Osteocyte (in vitro differentiated cells): ENCODE measurements at places on chromosomes 6 and 20. TPM values are rescaled to one million over a fixed set of nuclear protein-coding genes. Genes with fewer than 3 reads are reported as not detected.

- DNase-seq = no peak
Observed at GRCh38 chr6:16002332-16003196, 126.3 kb upstream of the MYLIP start.

DNA sequence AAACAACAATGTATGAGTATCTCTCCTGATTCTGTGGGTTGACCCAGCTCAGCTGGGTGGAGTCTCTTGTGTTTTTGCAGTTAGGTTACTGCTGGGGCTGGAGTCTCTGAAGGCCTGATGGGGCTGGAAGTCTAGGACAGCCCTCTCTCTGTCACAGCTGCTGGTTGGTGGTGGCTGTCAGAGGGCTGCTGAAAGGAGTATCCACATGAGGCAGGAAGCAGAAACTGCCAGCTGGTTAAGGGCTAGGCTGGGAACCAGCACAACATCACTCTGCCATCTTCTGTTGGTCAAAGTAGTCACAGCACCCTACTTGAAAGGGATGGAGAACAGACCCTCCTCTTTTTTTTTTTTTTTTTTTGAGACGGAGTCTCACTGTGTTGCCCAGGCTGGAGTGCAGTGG lies 10.0 kb upstream of the PACSIN1 start:
- DNase-seq = no peak

DNA sequence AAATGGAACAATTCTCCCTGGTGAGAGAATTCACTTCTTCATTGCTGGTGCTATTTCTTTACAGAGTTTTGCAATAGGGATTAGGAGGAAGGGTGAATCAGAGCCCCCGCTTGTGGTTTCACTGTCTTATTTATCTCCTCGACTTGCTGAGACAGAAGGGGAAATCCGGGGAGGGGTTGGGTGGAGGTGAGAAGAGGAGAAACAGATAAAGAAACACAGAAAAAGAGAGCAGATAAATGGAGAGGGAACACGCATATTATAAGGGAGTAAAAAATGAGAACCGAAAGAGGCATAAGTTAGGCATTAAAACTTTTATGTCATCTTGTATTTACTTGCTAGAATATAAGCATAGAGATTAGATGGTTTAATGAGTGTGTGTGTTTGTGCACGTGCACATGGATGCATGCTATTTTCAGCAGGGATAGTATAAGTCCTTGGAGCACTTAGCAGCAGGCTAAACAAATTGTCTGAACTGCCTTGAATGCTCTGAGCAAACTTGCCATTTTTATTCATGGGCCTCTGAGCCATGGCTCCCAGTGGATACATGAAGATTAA lies 105.0 kb downstream of the OLIG3 start:
- no peak for DNase-seq

DNA sequence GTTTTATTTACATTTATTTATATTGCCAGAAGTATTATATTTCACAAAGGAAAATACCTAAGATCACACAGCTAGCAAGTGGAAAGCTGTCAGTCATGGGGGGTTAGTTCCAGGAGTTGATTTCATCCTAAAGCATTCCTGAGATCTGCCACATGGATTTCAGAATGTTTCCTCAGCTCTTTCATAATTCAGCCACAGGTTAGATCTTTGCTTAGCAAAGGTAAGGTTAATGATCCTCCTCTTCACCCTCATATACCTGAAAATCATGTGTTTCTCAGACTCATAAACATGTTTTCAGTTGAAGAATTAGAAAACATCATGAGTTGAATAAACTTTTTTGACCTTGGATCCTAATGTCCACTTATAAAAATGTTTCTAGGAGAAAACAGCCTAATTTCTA lies 215.4 kb downstream of the ARHGAP18 start:
- DNase-seq = no peak

DNA sequence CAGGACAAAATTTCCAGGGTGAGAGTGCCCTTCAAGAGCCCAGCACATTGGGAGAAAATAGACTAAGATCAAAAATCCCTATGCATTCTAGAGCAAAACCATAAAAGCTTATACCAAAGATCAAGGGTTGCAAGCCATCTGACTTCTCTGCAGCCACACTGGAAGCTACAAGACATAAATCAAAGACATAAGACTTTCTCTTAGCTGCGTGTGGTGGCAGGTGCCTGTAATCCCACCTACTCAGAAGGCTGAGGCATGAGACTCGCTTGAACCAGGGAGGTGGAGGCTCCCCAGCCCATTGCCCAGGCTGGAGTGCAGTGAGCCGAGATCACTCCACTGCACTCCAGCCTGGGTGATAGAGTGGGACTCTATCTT lies 91.9 kb upstream of the NXT1 start:
- DNase-seq = peak; percentile 32

GRCh38 chr6:29597184-29597583 lies 12.3 kb downstream of the OR2H2 start:
- no peak for DNase-seq

The SNHG17 gene
- total RNA-seq = 29.6 and 30.9 TPM in 2 replicates

DNA sequence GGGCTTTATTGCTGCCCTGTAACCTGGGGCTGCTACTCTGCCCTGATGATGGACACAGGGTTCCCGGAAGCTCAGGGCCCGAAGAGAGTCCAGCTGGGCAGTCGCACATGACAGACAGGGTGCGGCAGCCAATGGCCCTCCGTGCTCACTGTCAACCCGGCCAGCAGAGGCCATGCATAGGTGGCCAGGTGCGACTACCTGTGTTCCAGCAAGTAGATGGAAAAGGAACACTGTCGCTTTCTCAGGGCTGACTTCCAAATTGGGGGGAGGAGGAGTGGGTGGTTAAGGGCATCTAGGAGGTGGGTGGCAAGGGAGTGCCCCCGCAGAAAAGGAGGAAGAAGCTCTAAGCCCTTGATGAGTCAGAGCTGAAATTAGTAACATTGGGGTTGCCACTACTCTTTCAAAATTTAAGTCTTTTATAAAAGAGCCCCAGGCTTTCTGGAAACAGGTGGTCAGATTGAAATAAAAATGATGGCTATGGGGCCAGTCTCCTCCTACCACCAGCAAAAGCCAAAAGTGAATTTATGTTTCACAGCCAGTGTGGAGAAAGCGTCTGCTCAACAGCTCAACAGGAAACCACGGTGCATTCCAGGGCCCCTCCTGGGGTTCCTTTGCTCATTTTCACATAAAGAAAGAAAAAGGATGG lies 2.3 kb upstream of the RAMACL start:
- peak; percentile 75 for DNase-seq

DNA sequence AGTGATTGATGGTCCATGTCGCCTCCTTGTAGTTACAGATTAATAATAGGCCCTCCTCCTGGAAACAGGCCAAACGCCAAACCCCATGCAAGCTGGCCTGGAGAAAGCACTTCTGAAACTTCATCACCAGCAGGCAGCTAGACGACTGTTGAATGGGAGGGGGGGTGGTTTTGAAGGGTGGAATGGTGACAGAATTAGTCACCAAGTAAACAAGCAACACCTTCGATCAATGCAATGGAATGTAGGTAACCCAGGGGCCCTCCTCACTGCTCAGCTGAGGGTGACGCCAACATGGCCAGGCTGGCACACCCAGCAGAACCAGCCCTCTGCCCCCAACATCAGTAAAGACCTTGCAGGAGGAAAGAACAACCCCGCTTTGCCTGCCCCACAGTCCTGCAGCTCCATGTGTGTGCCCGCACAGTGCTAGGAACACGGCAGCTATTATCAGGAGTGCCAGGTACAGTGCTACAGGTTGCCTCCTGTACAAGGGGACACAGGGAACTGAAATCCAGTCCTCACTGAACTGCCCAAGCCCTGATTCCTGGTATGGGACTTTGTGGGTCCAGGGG lies 2.7 kb downstream of the BCAS1 start:
- no peak for DNase-seq

GRCh38 chr6:72952808-72953630 lies 272.3 kb downstream of the KHDC1L start:
- DNase-seq = no peak

The SMOC2 gene
- total RNA-seq = 11.5 and 11.6 TPM in 2 replicates

- DNase-seq = no peak
Observed at GRCh38 chr6:52643158-52643557, 27.8 kb upstream of the TMEM14A start.

The BMP6 gene
- not detected in 2 replicates for total RNA-seq

The SLC4A11 gene
- 2.4 and 3.2 TPM in 2 replicates for total RNA-seq

The GNMT gene
- total RNA-seq = 0.44 and 0.97 TPM in 2 replicates

The TPBG gene
- total RNA-seq = 44.1 and 47.1 TPM in 2 replicates

DNA sequence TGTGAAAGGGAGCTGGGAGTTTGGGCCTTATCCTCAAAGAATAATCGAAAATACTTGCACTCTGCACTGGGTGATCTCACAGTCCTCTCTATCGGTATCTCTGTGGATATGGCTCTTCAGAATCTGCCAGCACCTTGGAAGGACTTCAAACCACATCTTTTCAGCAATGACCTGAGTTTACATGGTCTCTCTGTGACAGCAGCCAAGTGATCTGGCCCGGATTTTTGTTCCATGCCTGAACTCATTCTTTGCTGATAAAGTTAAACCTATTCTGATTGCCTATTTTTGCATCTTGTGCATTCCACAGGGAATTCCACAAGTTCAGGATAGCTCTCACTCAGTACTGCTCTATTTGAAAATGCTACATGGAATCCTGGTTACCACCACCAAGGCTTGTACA lies 98.9 kb downstream of the HDGFL1 start:
- no peak for DNase-seq

GRCh38 chr6:169555971-169556617 lies 145.7 kb downstream of the WDR27 start:
- DNase-seq = no peak

- no peak for DNase-seq
Observed at GRCh38 chr6:32842690-32843089, 1.2 kb downstream of the PSMB8 start.

DNA sequence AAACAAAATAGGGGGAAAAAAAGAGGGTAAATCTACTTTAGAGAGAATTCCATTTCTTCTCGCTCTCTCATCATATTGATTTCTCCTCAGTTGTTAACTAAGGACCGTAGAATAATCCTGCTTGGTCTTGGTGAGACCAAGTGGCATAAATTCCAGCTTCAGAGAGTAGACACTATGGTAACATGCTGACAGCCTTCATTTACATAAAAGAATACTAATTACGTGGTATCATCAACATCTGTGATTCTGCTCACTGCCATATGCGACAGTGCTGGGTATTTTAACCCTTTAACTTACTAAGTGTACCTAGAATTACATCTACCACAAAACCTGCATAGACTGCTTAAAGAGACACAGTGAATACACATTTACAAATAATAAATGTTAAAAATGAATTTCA lies 27.1 kb downstream of the TOMM6 start:
- DNase-seq = no peak

DNA sequence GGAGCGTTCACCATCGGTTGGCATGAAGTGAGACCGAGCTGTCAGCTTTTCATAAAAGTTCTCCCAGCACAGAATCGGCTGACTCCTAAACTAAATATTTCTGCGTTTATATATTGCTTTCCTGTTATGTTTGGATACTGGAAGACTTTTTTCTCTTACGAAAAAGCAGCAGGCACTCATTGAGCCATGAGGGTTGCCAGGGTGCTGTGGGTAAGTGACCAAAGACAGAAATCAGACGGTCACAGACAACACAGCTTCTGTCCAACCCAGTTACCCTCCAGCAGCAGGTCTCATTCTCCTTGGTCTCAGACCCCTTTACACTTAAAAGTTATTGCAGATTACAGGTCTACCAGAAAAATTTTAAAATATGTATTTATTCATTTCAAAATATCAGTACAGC lies 113.7 kb downstream of the FAM120B start:
- no peak for DNase-seq

- no peak for DNase-seq
Observed at GRCh38 chr6:146819596-146820320, 221.0 kb downstream of the ADGB start.

DNA sequence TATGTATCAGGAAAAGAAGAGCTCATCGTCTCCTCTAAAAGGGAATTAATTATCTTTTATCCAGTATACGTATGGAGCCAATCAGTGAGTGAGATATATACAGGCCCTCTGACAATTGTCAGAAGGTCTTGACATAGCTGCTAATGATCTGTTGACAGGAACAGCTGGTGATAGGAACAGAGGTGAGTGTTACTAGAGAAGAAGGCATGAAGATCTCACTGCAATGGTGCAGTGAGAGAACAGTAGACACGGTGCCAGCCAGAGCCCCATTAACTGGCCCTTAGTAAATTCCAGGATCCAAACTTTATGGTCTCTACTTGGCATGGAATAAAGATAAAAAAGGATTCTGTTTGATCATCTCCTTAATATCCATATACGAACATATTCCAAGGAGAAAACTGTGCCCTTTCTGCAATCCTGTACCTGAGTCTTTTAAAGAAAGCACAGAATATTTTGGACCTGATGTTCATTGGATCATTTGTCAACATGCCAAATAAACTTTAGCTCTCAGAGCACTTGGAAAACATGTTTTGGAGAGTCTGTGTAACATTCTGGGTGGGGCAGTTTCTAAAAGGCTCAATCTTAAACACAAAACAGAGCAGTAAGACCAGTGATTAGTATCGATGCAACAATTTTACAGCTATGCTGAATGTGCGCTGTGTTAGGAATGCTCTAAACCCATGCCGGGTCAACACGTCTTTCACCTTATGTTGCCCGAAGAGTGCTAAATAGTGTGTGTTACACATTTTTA lies 135.8 kb upstream of the CITED2 start:
- no peak for DNase-seq

The PI16 gene
- total RNA-seq = not detected in 2 replicates

The SYCP2 gene
- 1.7 and 2.1 TPM in 2 replicates for total RNA-seq

The ZBP1 gene
- total RNA-seq = not detected in 2 replicates

DNA sequence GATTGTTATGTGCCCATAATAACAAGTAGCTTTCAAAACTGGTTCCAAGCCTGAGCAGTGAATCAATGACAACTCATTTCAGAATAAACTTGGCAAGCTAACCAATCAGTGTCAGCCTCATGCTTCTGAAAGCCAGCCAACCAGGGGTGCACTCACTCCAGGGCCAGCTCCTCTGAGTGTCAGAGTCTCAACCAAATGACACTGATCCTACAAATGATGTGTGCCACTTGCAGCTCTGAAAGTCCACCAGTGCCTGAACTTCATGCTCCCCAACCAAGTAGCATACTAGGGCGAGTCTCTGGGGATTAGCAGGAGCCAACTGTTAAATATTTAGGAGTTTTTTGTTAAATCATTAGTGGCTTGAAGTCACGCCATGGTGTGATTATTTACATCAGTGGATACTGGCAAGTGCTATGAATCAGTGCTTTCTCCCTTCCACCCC lies 4.5 kb downstream of the IYD start:
- DNase-seq = peak; percentile 17

The KCNQ2 gene
- total RNA-seq = not detected in 2 replicates

DNA sequence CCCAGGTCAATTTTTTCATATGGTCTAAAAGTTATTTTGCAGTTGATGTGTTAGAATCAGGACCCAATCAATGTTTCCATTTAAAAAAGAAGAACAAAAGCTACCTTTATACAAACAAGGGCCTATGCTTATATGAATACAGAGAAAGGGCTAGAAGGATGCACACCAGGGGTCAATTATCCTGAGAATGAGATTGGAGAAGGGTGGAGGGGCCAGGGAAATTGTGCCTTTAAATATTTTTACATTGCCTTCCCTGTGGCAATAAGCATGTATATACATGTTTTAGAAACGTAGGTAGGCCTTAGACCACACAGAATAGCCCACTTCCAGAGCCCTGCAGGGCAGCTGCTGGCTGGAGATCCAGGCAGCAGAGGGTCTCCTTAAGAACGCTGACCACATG lies 12.7 kb downstream of the EXOC2 start:
- no peak for DNase-seq

The CEP250 gene
- total RNA-seq = 57.1 and 58.5 TPM in 2 replicates

The PRR18 gene
- not detected in 2 replicates for total RNA-seq

GRCh38 chr6:159995405-159995804 lies 26.5 kb downstream of the IGF2R start:
- no peak for DNase-seq

The METTL24 gene
- not detected in 2 replicates for total RNA-seq
